Stimulated activated naive CD8-positive, alpha-beta T cell treated with anti-CD3 and anti-CD28 coated beads, Interleukin-15, Interleukin-2, amounts not matched to agents 100 U/mL and 50 U/mL, for 24 hours (primary cell): ENCODE measurements at places on chromosomes 12 and 14.

- no peak for DNase-seq
Measured at GRCh38 chr14:69708049-69708448, 58.9 kb upstream of the SRSF5 start.

- DNase-seq, result peak; percentile 82
Measured at GRCh38 chr12:120710031-120710804, at the start of gene UNC119B. UNC119B (plus strand) TSS chr12:120710458; CDS start chr12:120710475, 17 bp downstream.

GRCh38 chr12:33628087-33628486, 188.5 kb upstream of the SYT10 start:
- no peak for DNase-seq

GRCh38 chr12:109739747-109740693, 26.4 kb downstream of the FAM222A start:
- DNase-seq, result peak; percentile 27

GRCh38 chr14:73748858-73749357, 34.7 kb upstream of the PNMA1 start:
- no peak for DNase-seq

GRCh38 chr14:93533437-93533836, 102.7 kb downstream of the UNC79 start:
- no peak for DNase-seq

GRCh38 chr12:6563448-6564050, 4.5 kb downstream of the NOP2 start:
- DNase-seq, result peak; percentile 82

- no peak for DNase-seq
Measured at GRCh38 chr12:90839346-90839745, 115.6 kb downstream of the CCER1 start.

- DNase-seq, result no peak
Measured at GRCh38 chr14:24565766-24566165, 10.3 kb downstream of the CTSG start.

- DNase-seq, result no peak
Measured at GRCh38 chr12:98691351-98691750, 46.3 kb downstream of the APAF1 start.

- DNase-seq, result no peak
Measured at GRCh38 chr14:102008891-102009290, 44.5 kb downstream of the DYNC1H1 start.

DNA sequence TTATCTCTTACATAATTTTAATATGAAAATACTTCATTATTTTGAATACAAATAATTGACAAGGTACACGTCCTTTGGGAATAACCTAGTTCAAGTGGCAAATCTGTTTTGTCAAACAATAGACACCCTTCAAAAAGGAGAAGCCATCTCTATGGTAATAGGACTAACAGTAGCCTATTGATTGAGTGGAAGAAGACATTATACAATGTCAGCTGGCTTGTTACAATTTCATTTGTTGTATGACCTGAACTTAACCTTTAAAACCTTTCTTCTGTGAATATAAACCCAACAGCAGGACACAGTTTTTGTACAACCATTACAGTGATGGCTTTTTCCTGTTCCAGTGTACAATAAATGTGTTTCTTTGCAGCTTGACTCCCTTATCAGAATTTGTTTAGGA, 8.1 kb downstream of the TMEM260 start:
- no peak for DNase-seq

DNA sequence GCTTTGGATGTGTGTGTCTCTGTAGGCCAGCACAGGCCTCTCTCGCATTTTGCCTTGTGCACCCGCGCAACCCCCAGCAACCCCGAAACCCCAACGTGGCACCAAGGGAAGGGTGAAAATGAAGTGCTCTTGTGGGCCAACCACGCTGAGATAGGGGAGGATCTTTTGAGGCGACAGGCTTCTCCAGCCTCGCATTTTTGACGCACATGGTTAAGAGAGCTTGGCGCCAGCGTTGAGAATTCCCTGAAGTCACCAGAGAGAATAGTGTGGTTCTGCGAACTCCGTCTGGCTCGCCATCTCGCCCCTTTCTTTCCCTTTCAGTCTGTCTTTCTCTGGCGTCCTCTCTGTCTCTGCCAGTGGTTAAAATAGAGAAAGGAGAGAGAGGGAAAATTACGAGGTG, 1.9 kb upstream of the TBX3 start:
- DNase-seq, result no peak

GRCh38 chr14:94054401-94054800, 26.6 kb downstream of the DDX24 start:
- no peak for DNase-seq

DNA sequence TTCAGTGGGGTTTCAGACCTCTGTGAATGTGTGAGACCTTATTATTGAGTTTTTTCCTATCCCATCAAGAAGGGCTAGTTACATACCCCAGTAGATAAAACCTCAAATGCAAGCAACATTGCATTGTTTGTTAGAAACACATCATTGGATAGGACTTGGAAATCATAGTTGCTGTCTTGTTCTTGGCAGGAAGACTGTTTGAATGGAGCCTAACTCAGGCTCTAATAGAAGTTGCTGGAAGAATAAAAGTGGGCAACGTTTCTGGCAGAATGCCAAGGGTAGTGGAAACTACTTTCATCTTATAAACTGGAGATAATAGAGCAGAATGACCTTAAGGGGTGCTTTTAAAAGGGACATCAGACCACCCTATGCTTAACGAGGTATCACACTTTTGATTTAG, 9.9 kb upstream of the PTHLH start:
- DNase-seq, result no peak

- DNase-seq, result peak; percentile 60
Measured at GRCh38 chr12:120640861-120641833, 721 bp downstream of the CABP1 start.

GRCh38 chr12:124509676-124510300, 57.6 kb downstream of the NCOR2 start:
- no peak for DNase-seq

- DNase-seq, result no peak
Measured at GRCh38 chr14:80239631-80240030, 28.3 kb upstream of the DIO2 start.

DNA sequence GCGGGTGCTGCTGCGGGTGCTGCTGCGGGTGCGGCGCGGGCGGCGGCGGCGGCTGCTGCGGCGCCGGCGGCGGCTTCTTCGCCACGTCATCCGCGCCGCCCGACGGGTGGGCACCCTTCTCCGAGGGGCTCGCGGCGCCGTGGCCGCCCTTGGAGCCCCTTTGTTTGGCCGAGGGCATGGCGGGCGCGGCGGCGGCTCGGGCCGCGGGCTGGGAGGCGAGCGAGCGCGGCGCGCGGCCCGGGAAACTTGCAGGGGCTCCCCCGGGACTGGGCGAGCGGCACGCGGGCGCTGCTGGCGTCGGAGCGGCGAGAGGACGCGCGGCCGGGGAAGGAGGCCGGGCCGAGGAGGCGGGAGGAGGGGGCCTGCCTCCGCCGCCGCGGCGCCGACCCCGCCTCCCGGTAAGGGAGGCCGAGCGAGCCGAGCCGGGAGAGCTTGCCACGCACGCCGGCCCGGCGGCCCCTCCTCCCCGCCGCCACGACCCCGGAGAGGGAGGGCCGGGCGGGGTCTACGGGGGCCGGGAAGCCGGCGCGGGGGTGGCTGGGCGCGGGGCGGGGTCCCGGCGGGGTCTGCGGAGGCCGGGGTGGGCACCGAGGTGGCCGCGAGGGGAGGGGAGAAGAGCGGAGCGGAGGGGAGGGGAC, at the start of gene CKAP4:
CKAP4 (minus strand) TSS at position 347 of the 638 bp plus-strand sequence; CDS start at position 178, 169 bp downstream.
- peak; percentile 62 for DNase-seq

DNA sequence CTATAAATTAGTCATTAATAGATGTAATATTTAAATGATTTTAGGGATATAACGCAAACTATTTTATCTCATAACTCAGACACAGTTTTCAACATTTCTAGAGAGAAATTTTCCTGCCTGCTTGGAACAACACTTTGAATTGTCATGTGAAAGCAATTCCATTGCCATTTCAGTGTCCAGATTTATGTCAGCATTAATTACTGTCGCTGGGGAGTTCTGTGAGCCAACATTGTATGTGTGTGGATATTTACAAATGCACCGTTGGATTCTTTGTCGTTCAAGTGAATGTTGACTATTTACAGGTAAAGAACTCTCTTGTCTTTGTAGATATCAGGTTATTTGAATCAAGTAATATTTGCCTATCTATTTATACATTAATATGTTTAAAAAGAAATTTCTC, 465.3 kb upstream of the RGS6 start:
- no peak for DNase-seq

DNA sequence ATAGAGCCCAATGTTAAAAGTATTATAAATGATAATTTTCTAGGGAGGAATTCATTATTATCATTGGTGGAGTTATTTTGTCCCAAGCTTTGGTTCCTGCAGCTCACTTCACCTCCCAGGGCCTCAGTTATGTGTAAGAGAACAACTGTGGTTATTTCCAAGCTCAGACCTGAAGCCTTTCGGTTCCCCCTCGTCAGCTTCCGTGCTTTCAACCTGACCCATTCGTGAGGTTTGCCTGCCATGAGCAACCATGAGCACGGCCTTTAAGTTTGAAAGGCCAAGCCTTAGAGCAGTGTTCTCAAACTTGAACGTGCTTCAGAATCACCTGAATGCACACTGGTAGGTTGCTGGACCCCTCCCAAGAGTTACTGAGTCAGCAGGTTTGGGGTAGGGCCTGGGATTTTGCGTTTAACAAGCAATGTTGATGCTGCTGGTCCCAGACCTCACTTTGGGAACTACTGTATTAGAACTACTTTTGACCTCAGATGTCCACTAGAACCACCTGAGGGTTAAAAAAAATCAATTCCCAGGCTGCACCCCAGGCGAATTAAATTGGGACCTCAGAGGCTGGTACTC, 133.0 kb upstream of the PRMT8 start:
- no peak for DNase-seq

- no peak for DNase-seq
Measured at GRCh38 chr12:94165138-94165537, 16.8 kb downstream of the PLXNC1 start.

GRCh38 chr12:23824358-23824757, 125.1 kb downstream of the SOX5 start:
- no peak for DNase-seq

DNA sequence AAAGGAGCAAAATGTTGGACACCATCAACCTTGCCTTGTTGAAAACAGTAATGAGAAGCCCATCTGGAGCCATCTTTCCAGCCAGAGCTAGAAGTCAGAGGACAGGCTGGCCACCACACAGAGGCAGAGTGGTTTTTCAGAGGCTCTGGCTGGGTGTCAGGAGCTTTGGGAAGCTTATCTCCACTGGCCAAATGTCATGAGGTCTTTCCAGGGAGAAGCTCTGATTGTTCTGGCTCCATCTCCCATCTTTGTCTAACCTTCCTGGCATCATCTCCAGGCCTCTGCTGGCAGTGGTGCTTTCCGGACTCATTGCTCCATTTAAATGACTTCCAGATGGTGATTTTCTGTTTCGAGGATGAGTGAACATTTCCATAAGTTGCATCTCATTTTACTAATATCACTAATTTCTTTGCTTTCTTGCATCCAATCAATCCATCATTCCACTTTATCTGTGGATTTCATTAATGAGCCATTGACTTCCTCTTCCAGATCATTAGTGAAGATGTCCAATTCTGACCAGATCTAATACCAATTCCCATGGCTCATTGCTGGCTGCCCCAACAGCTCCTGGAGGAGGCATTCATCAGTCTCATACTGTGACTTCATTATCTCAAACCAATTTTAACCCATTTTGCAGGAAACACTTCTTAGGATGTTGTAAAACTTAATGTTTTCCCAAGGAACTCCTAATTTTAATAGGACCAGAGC, 35.3 kb upstream of the TMTC1 start:
- DNase-seq, result no peak

DNA sequence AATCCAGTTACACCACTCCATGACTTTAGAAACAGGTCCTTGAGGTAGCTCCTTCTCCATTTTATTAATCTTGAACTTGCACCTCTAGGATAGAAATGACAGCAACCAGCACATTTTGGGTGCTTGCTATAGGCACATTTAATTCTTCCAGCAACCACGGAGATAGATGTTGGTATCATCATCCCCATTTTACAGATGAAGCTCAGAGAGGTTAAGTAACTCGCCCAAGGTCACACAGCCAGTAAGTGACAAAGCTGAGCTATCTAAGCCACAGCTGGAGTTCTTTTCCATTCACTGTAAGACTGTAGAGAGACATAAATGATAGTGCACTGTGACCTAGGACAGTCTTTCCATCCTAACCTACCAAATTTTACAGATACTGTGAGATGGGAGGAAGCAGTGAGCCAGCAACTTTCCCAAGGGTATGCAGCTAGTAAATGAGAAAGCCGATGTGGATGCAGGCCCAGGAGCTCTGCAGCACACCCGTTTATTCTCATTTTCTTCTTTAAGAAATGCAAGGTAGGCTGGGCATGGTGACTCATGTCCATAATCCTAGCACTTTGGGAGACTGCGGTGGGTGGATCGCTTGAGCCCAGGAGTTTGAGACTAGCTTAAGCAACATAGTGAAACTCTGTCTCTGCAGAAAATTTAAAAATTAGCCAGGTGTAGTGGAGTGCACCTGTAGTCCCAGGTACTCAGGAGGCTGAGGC, 103.2 kb downstream of the TBX5 start:
- DNase-seq, result no peak

GRCh38 chr12:12946686-12947355, 5.1 kb downstream of the GPRC5D start:
- DNase-seq, result no peak

DNA sequence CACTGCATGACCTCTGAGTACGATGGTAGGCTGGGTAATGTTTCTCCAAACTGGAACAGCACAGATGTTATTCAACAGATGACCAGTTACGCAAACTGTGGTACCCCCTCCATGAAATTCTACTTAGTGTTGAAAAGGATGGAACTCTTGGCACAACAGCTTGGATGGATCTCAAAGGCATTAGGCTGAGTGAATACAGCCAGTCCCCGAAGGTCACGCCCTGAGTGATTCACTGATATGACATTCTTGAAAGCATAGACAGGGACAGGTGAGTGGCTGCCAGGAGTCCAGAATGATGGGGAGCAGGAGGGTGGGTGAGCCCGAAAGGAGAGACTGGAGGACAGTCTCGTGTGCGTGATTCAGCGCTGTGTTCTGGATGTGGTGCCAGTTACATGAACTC, 187.5 kb upstream of the TMEM132C start:
- no peak for DNase-seq

DNA sequence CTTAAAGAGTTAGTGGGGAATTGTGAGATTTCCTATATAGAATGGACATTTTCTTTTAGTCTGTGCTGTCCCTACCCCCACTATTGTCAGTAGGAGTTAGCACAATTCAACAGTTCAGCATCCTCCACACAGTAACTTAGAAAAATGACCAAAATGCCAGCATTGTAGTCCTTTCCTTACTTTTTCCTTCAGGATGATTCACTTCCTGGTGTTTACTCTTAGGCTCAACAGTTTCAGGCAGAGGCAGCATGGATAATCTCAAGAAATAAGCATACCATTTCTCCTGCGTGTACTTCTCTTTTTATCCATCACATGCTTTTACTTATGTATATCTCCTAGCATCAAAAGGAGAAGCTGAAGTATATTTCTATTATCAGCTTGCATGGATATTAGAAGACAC, 683.4 kb downstream of the SLC16A7 start:
- no peak for DNase-seq

- no peak for DNase-seq
Measured at GRCh38 chr14:61106271-61106958, 125.4 kb downstream of the SLC38A6 start.

- peak; percentile 91 for DNase-seq
Measured at GRCh38 chr14:92121670-92122350, at the start of the genes CPSF2 and NDUFB1. CPSF2 (plus strand) TSS chr14:92121969; CDS start chr14:92130985, 9,016 bp downstream. NDUFB1 (minus strand) TSS chr14:92121706; CDS start chr14:92117637, 4,069 bp downstream.
